ENCODE measurements at places on chromosomes 11 and 22.

DNA sequence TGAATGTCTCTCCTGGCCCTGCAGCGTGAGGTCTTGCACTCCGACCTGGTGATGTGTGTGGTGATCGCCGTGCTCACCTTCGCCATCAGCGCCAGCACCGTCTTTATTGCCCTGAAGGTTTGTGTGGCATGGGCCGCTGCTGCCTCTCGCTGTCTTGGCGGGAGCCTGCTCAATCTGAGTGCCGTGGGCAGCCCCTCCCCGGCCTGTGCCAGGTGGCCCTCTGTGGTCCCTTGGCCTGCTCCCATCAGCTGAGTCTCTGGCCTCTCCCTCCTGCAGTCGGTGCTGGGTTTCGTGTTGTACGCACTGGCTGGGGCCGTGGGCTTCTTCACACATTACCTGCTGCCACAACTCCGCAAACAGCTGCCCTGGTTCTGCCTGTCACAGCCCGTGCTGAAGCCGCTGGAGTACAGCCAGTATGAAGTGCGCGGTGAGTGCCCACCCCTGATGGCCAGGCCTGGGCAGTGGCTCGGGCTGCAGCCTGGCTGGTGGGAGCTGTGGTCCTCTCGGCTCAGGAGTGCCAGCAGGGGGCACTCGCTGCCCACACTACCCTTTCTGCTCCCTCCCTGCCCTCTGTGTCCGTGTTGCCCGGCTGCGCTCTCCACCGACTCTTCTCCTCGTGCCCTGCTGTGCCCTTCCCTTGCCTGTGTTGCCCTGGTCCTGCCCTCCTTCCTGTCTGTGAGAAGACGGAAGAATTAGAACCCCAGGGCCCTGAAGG is 10.2 kb downstream of the PCNX3 start:
- DNase-seq, result peak; percentile 34

DNA sequence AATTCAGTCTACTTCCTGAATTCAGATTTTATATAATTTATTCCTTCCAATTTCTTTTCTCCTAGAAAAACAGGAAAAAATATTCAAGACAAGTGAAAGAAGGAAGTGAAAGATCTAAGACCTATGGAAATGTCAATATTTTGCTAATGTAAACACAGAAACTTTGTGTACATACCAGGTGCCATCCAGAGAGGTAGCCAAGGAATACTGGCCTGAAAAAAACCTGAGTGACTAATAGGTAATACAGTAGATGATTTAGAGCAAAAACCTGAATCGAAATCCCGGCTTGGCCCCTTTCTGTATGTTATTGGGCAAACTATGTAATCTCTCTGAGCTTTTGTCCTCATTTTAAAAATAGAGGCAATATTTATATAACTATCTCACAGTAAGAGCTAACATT is 59.2 kb upstream of the FSHB start:
- DNase-seq, result peak; percentile 59

GRCh38 chr11:33735271-33736147 is 714 bp downstream of the CD59 start:
- DNase-seq, result peak; percentile 62

DNA sequence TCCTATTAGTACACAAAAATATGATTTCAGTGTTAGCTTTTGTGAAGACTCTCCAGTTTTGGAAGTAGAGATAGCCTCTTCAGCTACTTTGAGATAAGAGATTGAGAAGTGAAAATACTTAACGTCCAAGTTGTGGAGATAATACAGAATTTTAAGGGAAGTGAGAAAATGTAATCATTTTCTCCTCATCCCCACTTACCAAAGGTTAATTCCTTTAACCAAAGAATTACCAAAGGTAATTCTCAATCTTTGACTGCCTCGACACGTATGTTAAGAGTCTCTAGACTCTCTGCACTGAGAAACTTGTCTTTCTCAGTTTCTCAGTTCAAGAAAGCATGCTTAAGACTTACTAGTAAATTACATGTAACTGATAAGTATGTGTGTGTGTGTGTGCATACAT is 15.3 kb downstream of the C11orf54 start:
- DNase-seq, result no peak

- DNase-seq, result no peak
Observed at GRCh38 chr11:62030071-62030684, 62.7 kb upstream of the FTH1 start.

DNA sequence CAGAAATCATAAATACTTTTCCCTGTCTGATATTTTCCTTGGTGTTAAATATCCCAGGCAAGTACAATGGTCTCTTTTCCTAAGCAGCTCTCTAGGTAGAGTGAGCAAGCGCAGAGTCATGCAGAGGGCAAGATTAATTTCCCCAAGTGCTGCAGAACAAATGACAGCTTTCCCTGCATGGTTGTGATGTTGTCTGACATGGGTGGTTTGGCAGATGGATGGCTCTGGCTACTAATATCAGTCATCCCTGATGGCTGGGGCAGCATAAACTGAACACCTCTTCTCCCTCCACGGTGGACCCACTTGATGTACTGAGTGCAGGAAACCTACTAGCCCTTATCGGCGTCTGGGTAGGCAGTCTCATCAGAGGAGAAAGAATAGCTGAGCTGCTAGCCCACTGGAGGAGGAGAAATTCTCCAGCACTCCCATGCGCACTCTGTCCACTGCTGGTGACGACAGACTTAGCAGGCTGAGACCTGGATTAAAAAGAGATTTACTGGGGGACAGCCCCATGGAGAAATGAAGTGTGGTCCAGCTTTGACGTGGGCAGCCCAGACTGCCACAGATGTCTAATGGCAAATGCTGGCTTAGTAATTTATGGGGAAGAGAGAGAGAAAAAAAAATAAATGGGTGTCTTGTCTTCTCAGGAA is 202.9 kb downstream of the DBX1 start:
- DNase-seq, result no peak

DNA sequence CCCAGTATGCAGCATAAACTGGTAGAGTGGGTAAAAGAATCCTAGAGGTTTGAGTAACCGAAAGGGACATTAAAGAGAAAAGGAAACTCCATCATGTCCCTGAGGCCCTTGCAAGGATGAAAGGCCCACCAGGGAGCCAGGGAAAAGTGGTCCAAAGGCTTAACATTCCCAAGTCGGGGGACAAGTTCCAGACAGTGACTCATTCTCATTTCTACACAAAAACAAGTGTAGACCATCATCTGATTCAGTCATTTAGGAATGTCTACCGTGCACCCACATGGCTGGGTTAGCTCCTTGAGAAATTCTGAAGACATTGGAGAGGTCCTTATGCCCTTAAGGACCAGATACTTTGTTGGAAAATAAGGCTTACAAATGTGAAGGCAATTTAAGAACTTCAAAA is 4.8 kb upstream of the NOX4 start:
- no peak for DNase-seq

Data from Caco-2 (cell line).